ENCODE measurements at places on chromosomes 6 and 20.

- DNase-seq = no peak
Observed at GRCh38 chr6:72861059-72861458, 239.2 kb downstream of the KCNQ5 start.

GRCh38 chr6:117514655-117515054 is 32.2 kb downstream of the DCBLD1 start:
- DNase-seq = no peak

GRCh38 chr6:156396068-156396771 is 381.0 kb upstream of the ARID1B start:
- DNase-seq = no peak

DNA sequence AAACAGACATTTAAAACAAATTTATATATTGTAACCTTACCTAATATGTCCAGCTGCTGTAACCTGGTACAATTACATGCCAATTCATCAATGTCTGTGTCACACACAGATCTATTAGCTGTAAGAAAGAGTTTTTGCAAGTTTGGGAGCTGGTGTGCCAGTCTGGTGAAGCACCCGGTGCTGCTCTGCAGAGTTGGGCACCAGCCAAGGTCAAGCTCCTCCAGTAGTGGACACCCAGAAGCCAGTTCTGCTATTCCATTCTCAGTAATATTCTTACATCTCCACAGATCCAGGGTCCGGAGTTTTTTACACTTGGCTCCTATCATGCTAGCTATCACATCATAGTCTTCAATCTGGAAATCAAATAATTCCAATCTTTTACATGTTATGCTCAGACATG is 41.0 kb downstream of the POU3F2 start:
- DNase-seq = no peak

- no peak for DNase-seq
Observed at GRCh38 chr6:167093922-167094432, 28.9 kb upstream of the CCR6 start.

Measured in AG09309 (cell line).